Brain (organoid and tissue), 16 donors: ENCODE measurements at places on chromosomes 4 and X.
A peak's percentile ranks its signal among the peaks of the same experiment; 100 is the strongest.

DNA sequence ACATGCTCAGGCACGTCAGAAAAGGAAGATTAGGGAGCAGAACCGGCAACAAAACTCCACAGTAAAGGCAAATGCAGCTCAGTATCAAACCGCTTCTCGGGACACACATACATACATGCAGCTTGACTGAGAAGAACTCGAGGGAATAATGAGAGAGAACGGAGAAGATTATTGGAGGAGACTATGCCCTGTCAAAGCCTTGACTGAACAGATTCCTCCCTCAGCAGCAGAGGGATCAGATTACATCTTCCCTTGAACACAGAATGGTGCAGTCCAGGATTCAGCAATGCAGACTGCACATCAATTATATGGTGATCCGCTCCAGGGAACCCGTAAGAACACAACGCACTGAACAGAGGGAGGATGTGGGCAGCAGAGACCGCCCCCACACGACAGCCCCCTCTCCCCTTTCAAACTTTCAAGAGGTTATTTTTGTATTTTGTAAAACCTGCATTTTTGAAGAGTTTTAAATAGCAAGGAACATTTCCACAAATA lies 183.2 kb downstream of the FBXW7 start:
- peak; percentile 95 for DNase-seq

DNA sequence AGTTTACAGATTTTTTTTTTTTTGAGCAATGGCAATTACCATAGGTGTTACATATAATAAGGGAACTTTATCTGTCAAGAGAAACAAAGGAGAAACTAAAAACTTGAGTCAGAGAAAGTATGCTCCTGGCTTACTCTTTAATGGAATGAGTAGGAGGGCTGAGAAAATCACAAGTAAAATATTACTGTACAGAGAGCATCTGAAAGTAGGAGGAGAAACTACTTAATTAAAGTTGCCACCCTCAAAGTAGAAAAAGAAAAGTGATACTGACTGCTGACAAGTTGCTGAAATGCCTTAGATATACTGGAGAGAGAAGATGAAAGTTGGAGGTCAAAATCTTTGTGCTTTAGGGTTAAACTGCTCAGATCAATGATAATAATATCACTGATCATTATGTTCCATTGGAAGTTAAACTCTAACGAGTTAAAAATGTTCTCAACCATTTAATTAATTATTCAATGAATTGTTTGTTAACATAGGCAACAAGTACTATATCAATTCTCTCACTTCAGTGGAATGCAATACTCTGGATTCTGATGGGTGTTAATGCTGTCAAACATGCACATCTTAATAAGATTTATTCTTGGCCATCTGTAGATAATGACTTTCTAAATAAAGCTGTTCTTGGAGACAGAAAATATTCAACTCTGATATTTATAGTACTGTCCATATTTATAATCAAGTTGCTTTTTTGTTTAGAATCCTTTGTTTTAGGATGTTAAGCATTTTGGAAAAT lies 61.2 kb upstream of the CAMK2D start:
- no peak for DNase-seq

DNA sequence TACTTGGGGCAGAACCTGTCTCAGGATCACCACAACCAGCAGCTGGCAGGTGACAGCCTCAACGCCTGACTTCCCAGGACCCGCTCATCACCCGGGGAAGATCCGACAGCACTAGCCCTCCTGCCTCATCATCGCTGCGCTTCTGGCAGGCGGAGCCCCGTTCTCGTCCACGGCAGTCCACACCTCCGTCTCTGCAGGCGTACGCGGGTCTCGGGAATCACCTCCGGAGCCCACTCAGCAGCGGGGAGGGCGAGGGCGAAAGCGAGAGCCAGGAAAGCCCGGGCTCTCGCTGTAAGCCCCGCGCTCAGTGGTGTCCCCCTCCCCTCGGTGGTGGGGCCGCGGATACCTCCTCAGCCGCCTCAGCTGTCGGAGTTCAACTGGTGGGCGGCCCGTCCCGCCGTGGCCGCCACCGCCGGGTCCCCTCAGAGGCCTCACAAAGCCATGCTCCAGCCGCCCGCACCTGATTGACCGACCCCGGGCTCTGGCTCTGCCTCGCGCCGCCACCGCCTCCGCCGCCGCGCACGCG lies 518 bp upstream of the CNKSR2 start:
- no peak for DNase-seq

DNA sequence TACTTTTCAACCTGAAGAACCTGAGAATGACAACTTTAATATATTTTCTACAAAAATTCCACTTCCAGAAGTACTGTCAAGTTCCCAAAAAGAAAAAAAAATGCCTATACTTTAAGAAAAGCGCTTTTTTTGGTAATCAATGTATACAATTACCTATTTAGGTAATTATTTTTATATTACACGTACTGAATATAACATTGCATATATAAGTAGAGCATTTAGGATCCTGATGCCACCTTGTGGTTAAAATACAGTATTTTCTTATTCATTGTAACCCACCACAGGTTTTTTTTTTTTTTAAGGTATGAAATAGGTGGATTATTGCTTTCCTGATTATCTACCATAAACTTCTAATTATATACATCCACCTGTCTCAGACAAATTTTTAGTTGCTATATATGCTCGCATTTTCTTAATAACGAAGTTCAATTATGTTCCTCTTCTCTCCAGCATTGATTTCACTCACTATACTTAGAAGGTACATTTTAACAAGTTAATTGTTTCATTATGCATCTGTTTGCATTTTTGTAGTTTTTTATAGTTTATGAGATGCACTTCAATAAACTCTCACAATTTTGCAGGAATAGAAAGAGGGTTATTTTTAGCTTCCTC lies 5.2 kb downstream of the MAP9 start:
- peak; percentile 46 for DNase-seq

- no peak for DNase-seq
These were observed 11.4 kb upstream of the FMR1 start for GRCh38 chrX:147900349-147900748.

GRCh38 chrX:12951595-12951975 lies 23.3 kb upstream of the TMSB4X start:
- no peak for DNase-seq

GRCh38 chr4:40334591-40335524 lies at the start of gene CHRNA9:
Gene CHRNA9, plus strand, starts transcription at chr4:40335333. Its CDS starts 135 bp downstream, at chr4:40335468.
- DNase-seq, result no peak
